ENCODE measurements at places on chromosomes 4 and X. TPM values are rescaled to one million over a fixed set of nuclear protein-coding genes. Genes with fewer than 3 reads are reported as not detected.

The FAM9C gene
- total RNA-seq: 0.67 TPM

The TMEM47 gene
- 23.6 TPM for total RNA-seq

The TMEM271 gene
- 0.21 TPM for total RNA-seq

The CYLC1 gene
- total RNA-seq: not detected

The ALB gene
- total RNA-seq: 196 TPM

The STATH gene
- total RNA-seq: 0.90 TPM

The FRG2 gene
- total RNA-seq: not detected

The NKX3-2 gene
- total RNA-seq: 0.79 TPM

The XAGE1A gene
- not detected for total RNA-seq

The RHOXF2B gene
- not detected for total RNA-seq

The SPANXN3 gene
- total RNA-seq: not detected

The RGN gene
- total RNA-seq: 3.5 TPM

The CORIN gene
- 34.6 TPM for total RNA-seq

DNA sequence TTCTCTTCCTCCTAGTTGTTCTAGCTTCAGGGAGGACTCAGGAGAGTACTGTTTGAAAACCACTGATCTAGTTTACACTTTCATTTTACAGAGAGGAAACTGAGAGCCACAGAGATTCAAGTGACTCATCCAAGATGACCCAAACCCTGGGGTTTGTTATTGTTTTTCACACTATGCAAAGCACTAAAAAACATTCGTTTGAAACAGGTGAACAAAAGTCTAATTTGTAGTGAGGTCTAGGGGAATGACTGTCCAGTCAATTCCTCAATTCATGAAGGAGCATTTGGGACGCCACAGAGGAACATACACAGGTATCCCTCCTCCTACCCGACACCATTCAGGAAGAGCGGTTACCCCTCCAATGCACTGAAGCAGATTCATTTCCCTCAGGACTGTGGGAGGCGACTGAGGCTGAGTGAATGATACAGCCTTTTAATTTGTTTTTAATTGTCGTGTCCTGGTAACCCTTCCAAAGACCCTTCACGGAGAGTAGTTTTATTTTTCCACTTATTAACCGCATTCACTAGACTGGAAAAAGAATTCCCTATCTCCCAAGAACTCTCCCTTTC is 30.3 kb downstream of the TLR10 start:
- no peak for DNase-seq

- DNase-seq: no peak
Observed at GRCh38 chr4:47704693-47705325, 133.1 kb downstream of the CORIN start.

DNA sequence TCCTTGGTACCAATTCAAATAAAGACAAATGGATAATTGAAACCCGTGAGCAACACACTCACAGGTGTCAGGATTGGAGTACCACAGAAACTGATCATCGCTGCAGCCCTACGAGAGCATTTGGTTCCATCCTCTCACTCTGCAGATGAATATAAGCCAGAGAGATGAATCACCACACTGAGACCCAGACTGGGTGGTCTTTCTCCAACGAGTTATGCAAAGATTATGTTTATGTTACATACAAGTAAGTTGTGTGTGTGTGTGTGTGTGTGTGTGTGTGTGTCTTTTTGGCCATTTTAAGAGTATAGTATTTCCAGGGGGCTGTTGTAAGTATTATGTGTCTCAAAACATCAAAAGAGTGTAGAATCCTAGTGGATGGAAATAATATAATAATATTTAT is 329.5 kb upstream of the ZFP42 start:
- no peak for DNase-seq

- no peak for DNase-seq
Observed at GRCh38 chr4:92128676-92129075, 175.1 kb upstream of the GRID2 start.

DNA sequence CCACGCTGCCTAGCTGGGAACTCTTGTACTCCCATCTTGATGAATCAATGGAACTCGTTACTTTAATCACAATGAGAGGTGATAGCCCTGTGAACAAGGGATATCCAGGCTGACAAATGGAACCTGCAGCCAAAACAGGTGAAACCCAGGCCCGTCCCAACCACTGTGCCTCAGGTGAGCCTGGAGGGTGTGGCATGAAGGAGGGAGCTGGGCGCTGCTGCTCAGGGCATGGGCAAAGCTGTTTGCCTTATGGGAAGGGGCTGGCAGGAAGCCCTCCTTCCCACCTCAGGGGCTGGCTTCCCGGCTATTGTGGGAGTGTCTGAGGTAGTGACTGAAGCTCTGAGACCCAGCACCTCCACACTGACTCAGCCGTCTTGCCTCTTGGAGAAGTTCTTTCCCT is 209.4 kb upstream of the ATP6AP2 start:
- no peak for DNase-seq

DNA sequence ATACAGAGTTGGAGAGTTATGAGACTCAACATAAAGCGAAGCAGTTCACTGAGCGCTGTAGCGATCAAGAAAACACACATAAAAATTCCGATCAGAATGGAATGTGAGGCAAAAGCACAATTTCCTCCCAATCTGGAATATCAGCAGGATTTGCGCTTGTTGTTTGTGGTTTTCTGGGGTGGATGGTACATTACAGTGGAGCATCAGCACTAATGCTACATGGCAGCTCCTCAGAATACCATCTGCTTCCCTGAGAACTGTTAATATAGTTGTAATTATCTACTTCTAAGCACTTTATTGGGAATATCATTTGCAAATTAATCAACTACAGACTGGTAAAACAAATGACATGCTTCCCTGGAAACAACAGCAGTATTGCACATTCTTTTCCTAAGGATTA is 324.1 kb upstream of the PPARGC1A start:
- no peak for DNase-seq

GRCh38 chrX:6004529-6004928 is 224.1 kb downstream of the NLGN4X start:
- no peak for DNase-seq

DNA sequence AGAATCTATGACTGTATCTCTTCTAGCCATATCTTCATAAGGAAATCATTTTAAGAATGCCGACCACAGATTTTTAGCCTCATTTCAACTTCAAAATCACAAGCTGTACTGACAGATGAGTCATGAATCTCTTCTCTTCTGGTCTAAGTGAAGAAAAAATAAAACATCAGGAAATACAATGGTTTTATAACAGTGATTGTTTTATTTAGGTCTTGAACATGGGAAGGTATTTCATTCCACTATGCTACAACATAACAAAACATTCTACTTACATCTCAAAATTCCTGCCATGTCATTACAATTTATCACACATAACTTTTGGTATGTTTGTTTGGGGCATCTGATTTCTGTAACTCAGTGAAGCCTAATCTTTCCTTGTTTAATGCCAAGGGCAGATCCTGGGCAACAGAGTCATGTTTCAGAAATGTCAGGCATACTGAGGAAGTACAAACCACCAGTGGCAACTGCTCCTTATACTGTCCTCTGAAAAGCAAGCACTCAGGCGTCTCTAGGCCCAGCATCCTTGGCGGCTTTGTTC is 325.0 kb downstream of the PDHA2 start:
- DNase-seq: no peak

- no peak for DNase-seq
Observed at GRCh38 chr4:168163106-168163505, 70.8 kb downstream of the ANXA10 start.

- no peak for DNase-seq
Observed at GRCh38 chr4:138851391-138852335, 163.9 kb upstream of the NOCT start.

- DNase-seq: no peak
Observed at GRCh38 chr4:2800691-2801596, 8.1 kb downstream of the SH3BP2 start.

DNA sequence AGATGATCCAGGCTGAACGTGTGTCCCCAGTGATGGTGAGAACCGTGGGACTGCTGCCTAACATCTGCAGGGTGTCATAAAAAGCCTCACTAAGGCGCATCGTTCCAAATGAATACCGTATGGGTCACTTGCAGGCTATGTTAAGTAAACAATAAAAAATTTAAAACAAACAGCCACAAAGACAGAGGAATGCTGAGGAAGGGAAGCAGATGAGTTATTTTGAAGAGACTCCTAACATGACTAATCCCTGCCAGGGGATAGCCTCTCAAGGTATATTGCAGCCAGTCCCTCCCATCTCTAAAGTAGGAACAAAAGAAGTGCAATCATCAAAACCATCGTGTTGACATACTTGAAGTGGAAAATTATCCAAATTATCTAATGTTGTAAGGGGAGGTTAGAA is 83.8 kb downstream of the UNC5C start:
- DNase-seq: no peak

DNA sequence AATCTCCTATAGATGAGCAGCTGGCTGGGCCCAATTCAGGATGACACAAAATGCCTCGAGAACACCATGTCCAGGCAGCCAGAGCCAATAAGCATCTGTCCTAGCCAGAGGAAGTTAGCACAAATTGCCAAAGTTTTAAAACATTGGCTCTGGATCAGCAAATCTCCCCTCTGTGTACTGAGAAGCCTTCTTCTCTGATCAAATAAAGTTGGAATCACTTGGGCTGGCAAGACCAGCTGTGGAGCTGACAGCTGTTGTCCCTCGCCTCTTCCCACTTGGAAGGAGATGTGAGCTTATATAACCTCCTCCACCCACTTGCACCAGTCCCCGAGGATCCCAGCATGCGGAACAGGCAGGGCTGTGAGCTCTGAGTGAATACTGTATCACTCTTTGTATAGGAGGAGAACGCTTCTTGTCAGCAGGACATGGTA is 183.9 kb downstream of the OPHN1 start:
- no peak for DNase-seq

DNA sequence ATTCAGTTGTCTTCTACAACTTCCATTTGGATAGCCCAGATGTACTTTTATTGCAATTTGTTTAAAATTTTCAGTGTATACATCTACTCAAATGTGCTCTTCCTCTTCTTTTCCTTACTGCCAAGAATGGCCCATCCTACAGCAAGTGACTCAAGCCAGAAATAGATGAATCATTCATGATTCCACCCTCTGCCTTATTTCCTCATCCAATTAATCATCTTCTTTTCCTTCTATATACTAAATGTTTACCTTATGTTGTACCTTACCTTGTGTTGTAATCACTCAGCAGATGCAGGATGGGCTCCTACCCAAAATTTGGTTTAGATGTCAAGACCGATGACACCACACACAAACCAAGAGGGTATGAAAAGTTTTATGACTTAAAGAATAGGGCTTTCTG is 437.8 kb downstream of the GRXCR1 start:
- DNase-seq: no peak

DNA sequence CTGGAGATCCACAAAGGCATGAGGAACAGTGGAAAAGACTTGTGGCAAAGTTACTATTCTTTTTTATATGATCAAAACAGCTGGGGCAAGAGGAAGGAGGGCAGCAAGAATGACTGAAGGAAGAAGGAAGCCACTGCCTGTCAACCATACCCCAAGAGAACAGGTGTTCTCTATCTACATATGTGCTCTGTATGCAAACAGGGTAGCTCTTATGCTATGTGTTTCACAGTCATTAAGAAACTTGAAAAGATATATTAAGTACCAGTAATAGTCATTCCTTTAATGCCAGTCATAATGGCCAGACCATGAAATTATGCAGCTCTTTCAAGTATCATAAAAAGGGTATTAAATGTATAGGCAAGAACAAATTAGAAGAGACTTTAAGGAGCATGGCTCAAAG is 363.9 kb downstream of the KLHL13 start:
- no peak for DNase-seq

DNA sequence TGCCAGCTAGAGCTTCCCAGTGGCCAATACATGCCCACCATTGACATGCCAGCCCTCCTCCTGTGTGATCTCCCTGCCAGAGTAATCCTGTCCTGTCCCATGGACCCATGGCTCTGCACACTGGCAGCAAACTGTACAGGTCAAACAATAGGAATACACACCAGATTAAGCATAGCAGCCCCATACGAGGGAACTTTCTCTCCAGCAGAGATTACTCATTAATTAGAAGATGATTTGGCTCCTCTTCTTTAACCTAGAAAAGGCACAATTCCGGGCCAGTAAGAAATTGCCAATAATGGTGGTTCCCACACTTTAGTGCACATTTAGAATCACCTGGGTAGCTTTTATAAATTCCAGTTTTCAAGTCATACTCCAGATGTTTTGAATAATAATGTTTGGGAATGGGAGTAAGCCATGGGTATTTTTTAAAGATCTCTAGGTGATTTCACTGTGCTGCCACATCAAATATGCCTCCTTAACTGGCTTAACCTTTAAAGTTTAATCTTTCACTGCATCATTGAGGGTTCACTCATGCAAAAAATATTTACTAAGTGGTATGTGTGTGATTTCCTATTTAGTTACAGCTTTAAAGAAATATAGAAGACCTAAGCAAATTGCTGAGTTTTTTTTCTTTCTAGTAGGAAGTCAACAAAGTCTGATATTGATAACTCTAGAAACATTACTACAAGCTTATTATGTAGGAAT is 277.6 kb upstream of the NWD2 start:
- DNase-seq: no peak

GRCh38 chr4:42487230-42487629 is 89.9 kb downstream of the SHISA3 start:
- no peak for DNase-seq

- no peak for DNase-seq
Observed at GRCh38 chr4:146674829-146675570, 36.3 kb downstream of the POU4F2 start.

DNA sequence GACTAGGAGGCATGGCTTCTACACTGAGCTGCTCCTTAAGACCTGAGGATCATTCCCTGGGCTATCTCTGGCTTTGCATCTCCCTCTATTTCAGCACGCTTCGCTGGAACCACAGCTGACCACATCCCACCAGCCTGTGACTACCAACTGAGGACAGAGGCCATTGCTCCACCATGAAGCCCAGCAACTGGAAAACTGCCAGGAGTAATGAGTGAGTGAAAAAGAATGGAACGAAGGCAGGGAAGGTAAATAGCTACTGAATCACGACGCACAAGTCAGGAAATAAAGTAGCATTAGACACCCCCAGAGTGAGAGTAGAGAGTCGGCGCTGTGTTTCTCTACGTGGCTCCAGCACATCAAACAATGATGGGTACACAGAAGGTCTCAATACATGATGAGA is 314.7 kb downstream of the LDB2 start:
- no peak for DNase-seq

- DNase-seq: no peak
Observed at GRCh38 chrX:150219374-150220185, 143.5 kb upstream of the MAMLD1 start.

GRCh38 chr4:75822416-75822815 is 79.8 kb downstream of the PPEF2 start:
- no peak for DNase-seq

- DNase-seq: no peak
Observed at GRCh38 chrX:51641421-51642021, 22.8 kb upstream of the CENPVL3 start.

GRCh38 chr4:150394046-150394445 is 187.9 kb upstream of the MAB21L2 start:
- DNase-seq: no peak

DNA sequence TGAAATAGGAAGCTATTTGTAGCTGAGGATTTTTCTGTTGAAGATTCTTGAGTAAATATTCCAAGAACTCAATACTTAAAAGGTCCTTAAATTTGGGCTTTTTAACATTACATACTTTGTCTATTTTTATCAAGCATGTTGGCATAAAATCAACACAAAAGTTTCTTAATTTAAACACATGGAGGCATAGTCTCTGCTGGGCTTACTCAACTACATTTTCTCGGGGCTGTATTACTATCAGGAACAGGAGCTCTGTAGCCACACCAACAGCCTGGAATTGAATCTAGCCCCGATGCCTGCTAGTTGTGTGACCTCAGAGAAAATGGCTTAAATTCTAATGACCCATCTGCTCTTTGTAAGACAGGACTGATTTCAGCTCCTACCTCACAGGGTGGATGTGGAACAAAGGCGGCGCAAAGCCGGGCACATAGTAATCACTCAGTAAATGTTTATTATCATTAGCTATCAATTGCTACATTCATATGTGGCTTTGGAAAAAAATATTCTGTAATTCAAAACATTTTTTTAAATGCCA is 207.0 kb downstream of the NSUN7 start:
- DNase-seq: no peak

Data from type B pancreatic cell (in vitro differentiated cells).